Cardiac muscle cell (in vitro differentiated cells and primary cell): ENCODE measurements at places on chromosomes 3 and 15. TPM values are rescaled to one million over a fixed set of nuclear protein-coding genes. Genes with fewer than 3 reads are reported as not detected.

GRCh38 chr15:70530906-70531305 is 232.5 kb downstream of the UACA start:
- peaks cover 3% of the 10 kb centered on the region for H3K4me1 ChIP-seq
- H3K27ac ChIP-seq, result no peak overlapping the region
- H3K36me3 ChIP-seq, result no peaks in the 10 kb centered on the region
- H3K27me3 ChIP-seq, result peaks cover 10% of the 10 kb centered on the region
- DNase-seq, result no peak

GRCh38 chr3:152511904-152512303 is 243.2 kb downstream of the MBNL1 start:
- peaks cover 7% of the 10 kb centered on the region for H3K4me1 ChIP-seq
- no peaks in the 10 kb centered on the region for H3K27me3 ChIP-seq
- no peak overlapping the region for H3K27ac ChIP-seq
- no peak for DNase-seq
- H3K36me3 ChIP-seq, result no peaks in the 10 kb centered on the region

GRCh38 chr15:59835776-59836175 is 146.7 kb upstream of the BNIP2 start:
- H3K4me3 ChIP-seq, result no peak overlapping the region
- H3K4me1 ChIP-seq, result no peaks in the 10 kb centered on the region
- H3K27ac ChIP-seq, result no peak overlapping the region
- no peaks in the 10 kb centered on the region for H3K27me3 ChIP-seq
- no peak for DNase-seq

The KLHDC8B gene
- total RNA-seq, result 158 and 173 TPM in 2 replicates

The SNX1 gene
- 35.7 and 36.5 TPM in 2 replicates for total RNA-seq
